Activated T-helper 1 cell treated with anti-CD3 and anti-CD28 coated beads, Interleukin-2, amount 50 U/mL, for 16 hours (primary cell): ENCODE measurements at places on chromosomes 4 and X.

GRCh38 chr4:159045321-159045720 is 57.6 kb upstream of the RAPGEF2 start:
- no peak for DNase-seq

GRCh38 chrX:17038277-17038676 is 91.8 kb downstream of the REPS2 start:
- no peak for DNase-seq

- DNase-seq = no peak
These were observed 14.5 kb upstream of the MED14 start for GRCh38 chrX:40749681-40750494.

DNA sequence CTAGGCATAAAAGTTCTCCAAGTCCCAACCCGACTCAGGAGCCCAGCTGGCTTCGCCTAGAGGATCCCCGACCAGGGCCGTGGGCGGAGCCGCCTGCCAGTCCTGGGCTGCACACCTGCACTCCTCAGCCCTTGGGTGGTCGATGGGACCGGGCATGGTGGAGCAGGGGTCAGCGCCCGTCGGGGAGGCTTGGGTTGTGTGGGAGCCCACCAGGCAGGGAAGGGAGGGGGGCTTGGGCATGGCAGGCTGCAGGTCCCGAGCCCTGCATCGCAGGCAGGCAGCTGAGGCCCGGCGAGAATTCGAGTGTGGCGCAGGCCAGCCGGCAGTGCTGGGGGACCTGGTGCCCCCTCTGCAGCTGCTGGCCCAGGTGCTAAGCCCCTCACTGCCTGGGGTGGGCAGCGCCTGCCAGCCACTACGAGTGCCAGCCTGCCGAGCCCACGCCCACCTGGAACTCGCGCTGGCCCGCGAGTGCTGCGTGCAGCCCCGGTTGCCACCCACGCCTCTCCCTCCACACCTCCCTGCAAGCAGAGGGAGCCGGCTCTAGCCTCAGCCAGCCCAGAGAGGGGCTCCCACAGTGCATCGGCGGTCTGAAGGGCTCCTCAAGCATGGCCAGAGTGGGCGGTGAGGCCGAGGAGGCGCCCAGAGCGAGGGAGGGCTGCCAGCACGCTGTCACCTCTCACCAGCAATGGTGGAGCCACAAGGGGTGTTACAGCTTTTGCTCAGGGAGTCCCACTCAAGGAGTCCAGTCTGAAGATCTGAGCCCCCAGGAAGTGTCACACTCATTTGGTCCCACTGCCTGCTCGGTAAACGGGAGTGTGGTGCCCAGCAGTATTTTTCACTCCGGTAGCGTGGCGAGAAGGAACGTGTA is 38.9 kb downstream of the SPRY1 start:
- DNase-seq = no peak

GRCh38 chr4:100240008-100240407 is 49.7 kb upstream of the DDIT4L start:
- DNase-seq = no peak

- DNase-seq = no peak
These were observed 44.0 kb upstream of the EOLA2 start for GRCh38 chrX:149982310-149982709.

GRCh38 chr4:60605646-60606354 is 594.3 kb upstream of the ADGRL3 start:
- DNase-seq = no peak

GRCh38 chr4:155491336-155492120 is 114.8 kb upstream of the MAP9 start:
- DNase-seq = no peak

DNA sequence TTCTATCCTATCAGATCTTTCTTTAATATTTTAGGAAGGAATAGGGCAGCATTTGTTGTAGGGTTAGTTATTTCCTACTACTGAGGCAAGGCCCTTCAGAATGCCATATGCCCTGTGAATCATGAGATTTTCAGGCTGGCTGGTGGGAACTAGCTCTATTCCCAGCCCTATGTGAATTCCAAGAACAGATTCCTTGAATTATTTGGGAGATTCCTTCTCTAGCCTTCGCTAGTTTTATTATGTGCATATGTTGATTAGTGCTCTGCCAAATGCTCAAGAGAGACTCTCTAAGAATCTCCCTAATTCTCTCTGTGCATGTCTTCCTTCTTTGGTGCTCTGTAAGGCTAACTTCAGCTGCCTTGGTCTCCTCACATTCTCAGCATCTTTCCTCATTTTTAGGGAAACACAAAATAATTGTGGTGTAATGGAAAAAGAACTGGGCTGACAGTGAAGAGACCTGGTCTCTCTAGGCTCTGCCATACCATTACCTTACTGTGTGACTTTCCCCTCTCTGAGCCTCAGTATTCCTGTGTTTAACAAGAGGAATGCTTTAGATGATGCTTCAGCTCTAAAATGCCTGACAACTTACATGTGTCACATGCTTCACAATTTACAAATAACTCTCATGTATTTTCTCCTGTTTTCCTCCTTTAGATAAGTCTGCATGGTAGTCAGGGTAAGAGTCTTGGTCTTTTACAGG is 79.7 kb downstream of the VMA21 start:
- no peak for DNase-seq

GRCh38 chr4:106238820-106239420 is 77.1 kb downstream of the TBCK start:
- no peak for DNase-seq

- DNase-seq = no peak
These were observed 37.0 kb downstream of the SEPSECS start for GRCh38 chr4:25123236-25123635.

DNA sequence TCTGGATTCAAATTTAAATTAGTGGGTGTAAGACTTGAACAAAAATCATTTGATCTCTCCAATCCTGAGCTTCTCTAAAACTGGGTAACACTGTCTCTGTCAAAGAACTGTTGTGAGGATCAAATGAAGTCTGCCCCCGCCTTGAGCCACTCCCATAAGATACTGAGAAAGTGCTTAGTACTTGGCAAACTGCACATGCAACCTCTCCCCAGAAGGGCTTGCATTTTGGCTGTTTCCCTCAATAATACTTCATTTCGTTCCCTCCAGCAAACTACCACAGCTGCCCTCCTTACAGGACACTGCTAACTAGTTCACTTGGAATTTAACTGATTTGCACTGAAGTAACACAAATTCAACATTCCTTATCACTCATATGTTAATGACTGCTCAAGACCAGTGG is 79.8 kb downstream of the APBB2 start:
- DNase-seq = no peak

DNA sequence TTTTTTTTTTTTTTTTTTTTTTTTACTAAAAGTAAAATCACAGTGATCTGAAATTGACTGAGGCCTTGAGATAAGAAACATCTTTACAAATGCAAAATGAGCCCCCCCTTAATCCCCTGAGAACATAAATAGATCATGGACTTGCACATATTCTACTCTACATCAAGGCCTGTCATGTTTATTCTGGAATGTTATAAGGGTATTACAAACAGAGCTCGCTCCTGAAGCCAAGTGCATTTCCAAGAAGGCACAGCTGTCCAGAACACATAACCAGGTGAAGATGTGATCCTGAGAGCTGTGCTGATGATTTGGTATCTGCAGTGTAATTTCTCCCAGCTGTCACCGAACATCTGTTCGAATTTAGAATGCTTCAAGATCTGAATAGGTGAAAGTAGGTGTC is 384.5 kb downstream of the GPAT3 start:
- DNase-seq = no peak

- no peak for DNase-seq
These were observed 81.8 kb upstream of the SMARCA5 start for GRCh38 chr4:143431526-143432257.

DNA sequence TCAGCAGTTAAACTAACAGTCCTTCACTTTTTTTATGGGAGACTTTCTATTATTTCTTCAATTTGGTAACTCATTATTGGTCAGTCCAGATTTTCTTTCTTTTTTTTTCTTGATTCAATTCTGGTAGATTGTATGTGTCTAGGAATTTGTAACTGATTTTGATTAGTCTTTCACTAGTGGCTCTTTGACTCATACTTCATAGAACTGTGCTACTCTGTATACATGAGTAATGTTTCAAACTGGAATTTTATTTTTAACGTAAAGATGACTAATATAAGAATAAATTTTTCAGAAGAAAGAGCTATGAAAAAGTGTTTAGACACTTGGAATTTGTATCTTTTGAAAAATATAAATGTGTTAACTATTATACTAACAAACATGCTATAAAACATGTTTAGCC is 813.0 kb downstream of the TRAM1L1 start:
- DNase-seq = no peak

DNA sequence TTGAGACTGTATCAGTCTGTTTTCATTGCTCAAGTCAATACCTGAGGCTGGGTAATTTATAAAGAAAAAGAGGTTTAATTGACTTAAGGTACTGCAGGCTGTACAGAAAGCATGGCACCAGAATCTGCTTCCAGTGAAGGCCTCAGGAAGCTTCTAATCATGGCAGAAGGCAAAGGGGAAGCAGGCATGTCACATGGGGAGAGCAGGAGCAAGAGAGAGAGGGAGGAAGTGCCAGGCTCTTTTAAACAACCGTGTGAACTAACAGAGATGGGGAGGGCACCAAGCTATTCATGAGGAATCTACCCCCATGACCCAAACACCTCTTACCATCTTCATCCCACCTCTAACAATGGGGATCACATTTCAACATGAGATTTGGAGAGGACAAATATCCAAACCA is 7.2 kb upstream of the TMEM131L start:
- DNase-seq = no peak

GRCh38 chr4:8761167-8761823 is 110.3 kb downstream of the HMX1 start:
- DNase-seq = no peak

DNA sequence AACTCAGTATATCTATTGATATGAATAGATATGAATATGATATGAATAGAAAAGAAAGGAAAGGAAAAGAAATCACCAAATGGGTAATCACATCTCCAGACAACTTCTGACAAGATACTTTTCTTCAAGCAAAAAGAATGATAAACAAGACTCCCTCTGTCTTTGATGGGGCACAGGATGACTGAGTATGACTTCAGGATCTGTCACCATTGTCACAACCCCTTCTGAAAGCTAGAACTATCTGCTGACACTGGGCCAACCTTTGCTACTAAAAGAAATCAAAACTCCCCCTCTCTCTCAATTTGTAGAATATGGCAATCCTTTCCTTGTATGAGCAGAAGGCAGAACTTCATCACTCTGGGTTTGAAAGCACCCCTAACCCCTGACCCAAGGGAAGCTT is 267.2 kb upstream of the RASGEF1B start:
- no peak for DNase-seq

GRCh38 chr4:73343432-73343831 is 60.7 kb upstream of the ALB start:
- DNase-seq = no peak

- DNase-seq = no peak
These were observed 143.4 kb downstream of the TMEM144 start for GRCh38 chr4:158353541-158354304.

DNA sequence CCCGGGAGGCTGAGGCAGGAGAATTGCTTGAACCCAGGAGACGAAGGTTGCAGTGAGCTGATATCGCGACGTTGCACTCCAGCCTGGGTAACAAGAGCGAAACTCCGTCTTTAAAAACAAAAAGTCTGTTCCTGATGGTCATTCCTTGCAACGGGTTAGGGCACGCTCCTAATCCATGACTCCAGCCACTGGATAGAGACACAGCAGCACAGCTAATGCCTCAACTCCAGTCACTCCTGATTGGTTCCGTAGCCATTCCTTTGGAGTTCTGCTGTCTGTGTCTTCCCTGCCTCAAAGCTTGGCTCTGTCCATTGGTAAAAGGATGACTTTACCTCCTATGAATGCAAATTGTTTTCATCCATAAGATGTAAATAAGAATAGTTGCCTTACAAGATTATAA is 44.3 kb upstream of the FAM9A start:
- no peak for DNase-seq

GRCh38 chr4:86107112-86107511 is 252.7 kb downstream of the MAPK10 start:
- DNase-seq = no peak

DNA sequence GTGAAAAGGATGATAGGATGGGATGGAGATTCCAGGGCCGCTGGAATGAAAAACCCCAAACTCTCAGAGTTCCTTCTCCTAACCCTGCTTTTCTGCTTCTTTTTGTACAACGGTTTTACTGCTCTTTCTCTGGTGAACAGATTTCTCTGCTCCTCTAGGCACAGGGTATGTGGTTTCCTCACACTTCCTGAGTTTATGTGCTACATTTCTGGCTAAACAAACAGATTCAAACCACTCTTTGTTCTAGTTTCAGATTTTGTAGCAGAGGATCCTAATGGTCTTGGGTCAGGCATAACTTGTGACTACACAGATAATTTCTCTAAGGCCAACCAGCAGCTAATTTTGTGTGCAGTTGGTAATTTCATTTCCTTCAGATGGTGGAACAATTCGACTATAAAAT is 52.6 kb downstream of the OSTC start:
- DNase-seq = no peak

DNA sequence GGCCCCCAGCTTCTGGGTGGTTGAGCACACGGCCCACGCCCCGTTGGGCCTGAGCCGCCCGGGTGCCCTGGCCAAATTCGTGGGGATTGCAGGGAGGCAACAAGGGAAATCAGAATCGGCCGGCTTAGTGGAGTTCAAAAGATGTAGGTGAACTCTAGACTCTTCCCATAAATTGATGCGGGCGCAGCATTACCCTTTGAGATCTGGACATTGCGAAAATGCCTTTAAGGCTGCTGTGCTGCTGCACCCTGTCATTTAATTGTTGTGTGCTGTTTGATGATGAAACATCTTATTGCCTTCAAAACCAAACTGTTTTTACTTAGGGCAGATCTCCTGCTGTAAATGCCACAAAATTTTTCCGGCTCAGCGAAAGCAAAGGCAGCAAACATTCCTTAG is 409 bp upstream of the MPP1 start:
- no peak for DNase-seq

DNA sequence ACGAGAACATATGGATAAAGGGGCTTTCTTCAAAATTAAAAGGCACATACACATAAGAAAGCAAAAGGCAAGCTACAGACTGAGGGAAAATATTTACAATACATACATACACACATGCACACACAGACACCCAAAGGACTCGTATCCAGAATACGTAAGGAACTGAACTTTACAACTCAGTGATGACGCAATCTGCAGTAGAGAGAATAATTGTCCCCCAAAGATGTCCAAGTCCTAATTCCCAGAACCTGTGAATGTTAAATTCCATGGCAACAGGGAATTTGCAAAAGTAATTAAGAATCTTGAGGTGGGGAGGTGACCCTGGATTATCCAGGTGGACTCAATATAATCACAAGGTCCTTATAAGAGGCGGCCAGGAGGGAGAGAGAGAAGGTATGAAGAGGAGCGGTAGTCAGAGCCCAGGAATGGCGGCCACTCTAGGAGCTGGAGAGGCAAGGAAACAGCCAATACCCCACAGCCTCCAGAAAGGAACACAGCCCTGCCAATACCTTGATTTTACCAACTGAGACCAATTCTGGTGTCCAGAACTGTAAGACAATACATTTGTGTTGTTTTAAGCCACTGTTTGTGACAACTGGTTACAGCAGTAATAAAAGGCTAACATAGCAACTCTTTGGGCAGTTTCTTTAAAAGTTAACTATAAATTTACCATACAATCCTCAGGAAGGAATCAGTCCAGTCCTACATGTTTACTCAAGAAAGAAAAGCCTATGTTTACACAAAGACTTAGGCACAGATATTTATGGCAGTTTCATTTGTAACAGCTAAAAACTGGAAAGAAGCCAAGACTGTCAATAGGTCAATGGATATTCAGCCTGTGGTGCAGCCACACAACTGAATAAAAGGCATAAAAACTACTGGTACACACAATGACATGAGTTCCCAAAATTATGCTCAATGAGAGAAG is 27.3 kb upstream of the STS start:
- no peak for DNase-seq
